SJSA1 (cell line): ENCODE measurements at places on chromosomes 5 and 9. TPM values are rescaled to one million over a fixed set of nuclear protein-coding genes. Genes with fewer than 3 reads are reported as not detected.

DNA sequence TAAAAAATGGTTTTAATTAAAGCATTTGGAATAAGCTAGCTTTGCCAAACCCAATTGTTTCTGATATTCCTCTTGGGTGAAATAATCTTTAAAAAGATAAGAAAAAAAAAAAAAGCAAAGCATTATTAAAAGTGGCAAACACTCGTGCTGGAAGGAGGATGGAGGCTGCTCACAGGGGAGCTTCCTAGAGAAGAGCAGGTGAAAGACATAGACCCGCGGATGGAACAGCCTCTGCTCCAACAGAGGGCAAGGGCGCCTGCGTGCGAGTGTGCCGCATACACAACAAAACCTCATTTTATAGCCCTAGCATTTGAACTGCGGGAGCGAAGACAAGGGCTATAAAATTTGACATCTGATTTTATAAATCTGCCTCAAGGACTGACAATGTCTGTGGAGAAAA lies 33.4 kb upstream of the SLC25A51 start:
- H3K4me1 ChIP-seq, result peaks cover 52% of the 10 kb centered on the region
- H3K27me3 ChIP-seq, result no peaks in the 10 kb centered on the region
- no peak overlapping the region for H3K4me3 ChIP-seq

DNA sequence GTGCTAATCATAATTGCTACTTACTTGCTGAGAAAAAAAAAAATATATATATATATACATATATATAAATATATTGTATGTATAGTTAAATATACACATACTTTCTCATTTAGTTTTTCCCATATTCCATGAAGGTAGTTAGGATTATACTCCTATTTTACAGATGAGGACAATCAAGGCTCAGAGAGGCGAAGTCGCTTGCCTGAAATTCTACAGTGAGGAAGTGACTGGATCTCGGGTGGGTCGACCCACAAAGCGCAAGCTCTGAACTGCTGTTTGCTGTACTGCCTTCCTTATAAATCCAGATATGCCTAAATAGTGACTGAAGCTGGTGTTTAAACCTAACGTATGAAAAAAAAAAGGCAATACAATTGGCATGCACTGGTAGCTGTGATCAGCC lies 148.3 kb upstream of the TBC1D2 start:
- no peak overlapping the region for H3K4me3 ChIP-seq
- H3K36me3 ChIP-seq, result no peaks in the 10 kb centered on the region
- no peak for DNase-seq
- H3K27ac ChIP-seq, result no peak overlapping the region
- no peaks in the 10 kb centered on the region for H3K4me1 ChIP-seq

AGGF1 gene
- total RNA-seq, result 25.2 and 26.7 TPM in 2 replicates

ATP10B gene
- total RNA-seq, result not detected in 2 replicates

CD14 gene
- total RNA-seq, result 7.6 and 10.3 TPM in 2 replicates

- H3K4me1 ChIP-seq, result no peaks in the 10 kb centered on the region
- DNase-seq, result no peak
- no peak overlapping the region for H3K27ac ChIP-seq
- H3K36me3 ChIP-seq, result no peaks in the 10 kb centered on the region
- no peak overlapping the region for H3K4me3 ChIP-seq
Measured at GRCh38 chr5:21919414-21920022, 933.6 kb downstream of the CDH12 start.

GRCh38 chr9:132143359-132143758 lies 18.5 kb upstream of the NTNG2 start:
- peaks cover 38% of the 10 kb centered on the region for H3K27me3 ChIP-seq
- DNase-seq, result no peak
- H3K4me3 ChIP-seq, result no peak overlapping the region
- no peak overlapping the region for H3K27ac ChIP-seq

LHX3 gene
- not detected in 2 replicates for total RNA-seq

SPATA31D4 gene
- not detected in 2 replicates for total RNA-seq

DNA sequence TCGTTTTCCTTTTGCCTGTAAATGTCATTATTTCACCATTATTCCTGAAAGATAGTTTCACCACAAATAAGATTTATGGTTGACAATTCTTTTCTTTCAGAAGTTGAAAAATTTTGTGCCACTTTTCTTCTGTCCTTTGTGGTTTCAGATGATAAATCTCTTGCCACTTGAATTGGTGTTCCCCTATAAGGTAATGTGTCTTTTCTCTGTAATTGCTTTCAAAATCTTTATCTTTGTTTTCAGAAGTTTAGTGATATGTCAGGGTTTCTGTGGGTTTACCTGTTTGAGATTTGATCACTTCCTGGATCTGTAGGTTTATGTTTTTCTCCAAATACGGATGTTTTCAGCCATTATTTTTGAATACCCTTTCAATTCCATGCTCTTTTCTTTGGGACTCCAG lies 14.6 kb downstream of the RASA1 start:
- no peaks in the 10 kb centered on the region for H3K27me3 ChIP-seq
- H3K27ac ChIP-seq, result no peak overlapping the region
- peaks cover 6% of the 10 kb centered on the region; the same call in 1 of the 2 replicates for H3K36me3 ChIP-seq
- H3K4me3 ChIP-seq, result no peak overlapping the region
- no peak for DNase-seq
